ENCODE measurements at places on chromosomes 7 and 10.

- DNase-seq, result no peak
These were observed 4.4 kb downstream of the PTPRE start for GRCh38 chr10:127911218-127911866.

DNA sequence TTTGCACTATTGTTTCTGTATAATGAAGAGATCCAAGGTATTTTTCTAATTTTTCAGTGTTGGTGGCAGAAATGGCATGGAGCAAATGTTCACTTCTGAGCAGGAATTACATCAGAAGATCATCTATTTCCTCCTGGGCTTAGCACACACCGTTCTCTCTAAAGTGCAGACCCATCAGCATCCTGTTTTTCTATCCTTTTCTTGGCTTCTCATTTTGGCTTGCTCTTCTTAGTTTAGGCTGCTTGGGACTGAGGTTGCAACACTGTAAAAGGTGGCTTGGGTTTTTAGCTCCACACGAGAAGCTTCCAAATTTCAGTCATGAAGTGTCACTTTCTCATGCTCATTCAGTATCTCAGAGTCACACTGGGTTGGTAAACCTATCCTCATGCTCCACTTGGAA lies 79.9 kb upstream of the SMIM30 start:
- no peak for DNase-seq

- no peak for DNase-seq
These were observed 50.5 kb downstream of the VCL start for GRCh38 chr10:74048433-74048832.

DNA sequence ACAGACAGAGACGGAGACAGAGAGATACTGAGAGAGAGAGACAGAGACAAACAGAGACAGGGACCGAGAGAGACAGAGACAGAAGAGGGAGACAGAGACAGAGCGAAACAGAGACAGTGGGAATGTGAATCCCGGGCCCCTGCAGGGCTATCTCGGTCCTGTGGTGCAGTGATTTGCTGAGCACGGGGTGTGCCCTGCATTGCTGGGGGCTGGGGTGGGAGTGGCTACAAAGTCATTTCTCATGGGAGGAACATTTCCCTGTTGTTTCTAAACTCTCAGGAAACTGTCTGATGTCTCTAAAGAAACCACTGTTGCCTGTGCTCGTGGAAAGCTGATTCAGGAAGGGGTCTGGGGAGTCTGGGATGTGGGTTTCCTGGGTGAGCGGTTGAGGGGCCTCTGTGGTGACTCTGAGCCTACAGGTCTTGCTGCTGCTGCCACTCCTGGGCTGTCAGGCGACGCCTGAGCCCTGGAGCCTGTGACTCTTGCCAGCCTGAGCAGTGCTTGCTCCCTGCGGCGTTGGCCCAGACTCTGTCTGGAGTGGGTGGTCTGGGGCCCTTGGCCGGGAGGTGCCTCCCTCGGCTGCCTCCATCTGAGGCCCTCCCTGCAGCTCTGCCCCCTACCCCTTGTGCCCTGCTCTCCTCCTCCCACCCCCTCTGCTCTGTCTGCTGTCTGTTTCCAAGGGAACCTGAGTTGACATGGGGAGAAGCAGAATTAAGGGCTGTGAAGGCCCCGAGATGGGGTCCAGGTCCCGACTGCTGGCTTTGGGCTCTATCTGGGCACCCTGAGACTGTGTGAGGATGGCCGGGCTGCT lies 292.0 kb downstream of the WDR37 start:
- DNase-seq, result no peak

DNA sequence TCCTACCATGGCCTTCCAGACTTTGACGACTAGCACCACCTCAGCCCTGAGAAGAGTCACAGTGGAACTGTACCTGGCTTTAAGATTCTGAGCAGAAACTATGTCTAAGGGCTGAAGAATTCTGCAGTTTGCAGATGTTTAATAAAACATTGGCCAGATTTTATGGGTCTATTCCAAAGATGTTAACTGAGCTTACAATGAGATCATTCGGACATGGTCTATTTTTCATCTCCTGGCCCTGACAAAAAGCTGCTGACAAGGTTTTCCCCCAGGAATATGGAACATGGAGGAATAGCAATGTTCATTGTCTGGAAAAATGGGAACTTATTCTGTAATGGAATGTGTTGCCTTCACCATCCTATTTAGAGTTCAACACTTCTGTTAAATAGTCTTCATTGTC lies 66.4 kb downstream of the PTF1A start:
- DNase-seq, result no peak

DNA sequence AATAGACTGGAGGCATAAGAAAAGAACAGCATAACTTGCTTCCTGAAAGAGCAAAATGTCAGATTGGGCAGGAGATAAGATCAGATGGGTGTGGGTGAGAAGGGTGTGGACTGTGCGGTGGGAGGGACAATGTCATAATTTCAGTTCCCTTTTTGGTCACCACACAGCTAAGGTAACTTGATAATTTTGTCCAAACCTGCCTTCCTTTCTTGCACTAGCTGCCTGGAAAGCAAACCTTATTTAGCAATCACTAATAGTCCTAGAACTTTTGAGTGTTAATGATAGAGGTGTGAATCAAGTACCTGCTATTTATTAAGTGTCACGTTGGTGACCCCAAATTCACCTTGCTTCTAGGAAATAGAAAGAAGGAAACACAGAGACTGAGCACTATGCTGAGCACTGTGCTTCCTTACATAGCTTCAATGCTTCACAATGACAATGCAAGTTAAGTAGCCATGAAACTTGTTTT lies 72.4 kb upstream of the SP4 start:
- peak; percentile 51 for DNase-seq

GRCh38 chr7:95921543-95921942 lies 149.2 kb downstream of the DYNC1I1 start:
- no peak for DNase-seq

DNA sequence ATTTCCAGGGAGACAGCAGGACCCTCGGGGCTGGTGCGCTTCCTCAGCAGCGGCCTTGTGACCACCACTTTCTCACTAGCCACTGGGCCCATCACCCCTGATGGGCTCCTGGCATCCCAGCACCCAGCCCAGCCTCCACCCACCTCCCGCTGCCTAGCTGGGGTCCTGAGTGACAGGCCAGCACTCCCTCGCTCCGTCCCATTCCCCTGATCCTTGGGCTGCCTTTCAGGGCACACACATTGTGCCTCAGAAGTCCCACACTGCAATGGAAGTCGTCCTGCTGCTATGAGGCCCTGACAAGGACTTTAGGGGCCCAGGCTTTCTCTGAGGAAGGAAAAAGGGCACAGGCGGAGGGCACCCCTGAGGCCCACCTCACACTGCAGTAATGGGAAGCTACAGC lies 12.4 kb downstream of the CAMK2B start:
- DNase-seq, result no peak

- DNase-seq, result no peak
These were observed 29.4 kb downstream of the CDK14 start for GRCh38 chr7:90625562-90625961.

GRCh38 chr10:59175538-59176240 lies 754 bp upstream of the PHYHIPL start:
- DNase-seq, result no peak

DNA sequence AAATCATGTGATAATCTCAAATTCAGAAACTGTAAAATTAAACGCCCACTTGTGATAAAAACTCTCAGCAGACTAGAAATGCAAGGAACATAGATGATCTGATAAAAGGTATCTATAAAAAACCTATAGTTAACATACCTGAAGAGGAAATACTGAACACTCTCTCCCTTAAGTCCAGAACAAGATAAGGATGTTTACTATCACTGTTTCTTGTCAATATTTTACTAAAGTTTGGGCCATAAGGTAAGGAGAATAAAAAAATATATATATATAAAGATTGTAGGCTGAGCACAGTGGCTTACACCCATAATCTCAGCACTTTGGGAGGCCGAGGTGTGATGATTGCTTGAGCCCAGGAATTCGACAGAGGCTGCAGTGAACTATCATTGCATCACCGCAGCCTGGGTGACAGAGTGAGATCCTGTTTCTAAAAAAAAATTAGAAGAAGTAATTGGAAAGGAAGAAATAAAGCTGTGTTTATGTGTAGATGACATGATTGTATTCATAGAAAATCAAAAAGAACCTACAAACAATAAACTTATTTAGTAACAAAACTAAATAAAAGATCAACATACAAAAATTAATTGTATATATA lies 28.4 kb downstream of the MPLKIP start:
- no peak for DNase-seq

DNA sequence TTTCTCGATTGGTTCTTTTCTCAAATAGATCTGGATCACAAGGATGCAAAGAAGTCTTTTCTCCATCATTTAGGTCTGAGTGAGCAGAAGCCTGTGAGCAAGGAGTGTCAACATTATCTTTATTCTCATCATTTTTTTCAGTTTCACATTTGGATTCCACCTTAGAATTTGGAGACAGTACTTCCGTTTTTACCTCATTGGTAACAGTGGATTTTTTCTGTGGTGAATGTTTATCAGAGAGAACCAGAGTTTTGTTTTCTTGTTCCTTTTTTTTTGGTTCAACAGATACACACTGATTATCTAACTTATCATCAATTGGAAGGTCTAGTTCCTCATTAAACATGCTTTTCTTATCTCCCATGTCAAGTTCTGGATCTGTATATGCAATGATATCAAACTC lies 151.3 kb downstream of the GALNT11 start:
- peak; percentile 30 for DNase-seq

DNA sequence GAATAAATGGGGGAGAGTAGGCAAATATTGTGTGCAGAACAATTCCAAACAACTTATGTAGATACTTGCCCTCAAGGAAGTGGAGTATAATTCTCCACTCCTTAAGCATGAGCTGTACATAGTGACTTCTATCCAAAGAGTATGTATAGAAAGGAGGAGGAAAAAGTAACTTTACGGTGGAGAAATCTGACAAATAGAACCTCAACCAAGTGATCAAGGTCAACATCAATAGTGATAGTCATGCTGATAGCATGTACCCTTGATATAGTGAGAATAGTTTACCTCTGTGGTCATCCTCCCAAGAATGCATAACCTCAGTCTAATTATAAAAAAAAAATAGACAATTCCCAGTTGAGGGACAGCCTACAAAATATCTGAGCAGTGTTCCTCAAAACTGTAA lies 89.1 kb upstream of the NANOS1 start:
- no peak for DNase-seq
